ENCODE measurements at places on chromosomes 13 and 19.

DNA sequence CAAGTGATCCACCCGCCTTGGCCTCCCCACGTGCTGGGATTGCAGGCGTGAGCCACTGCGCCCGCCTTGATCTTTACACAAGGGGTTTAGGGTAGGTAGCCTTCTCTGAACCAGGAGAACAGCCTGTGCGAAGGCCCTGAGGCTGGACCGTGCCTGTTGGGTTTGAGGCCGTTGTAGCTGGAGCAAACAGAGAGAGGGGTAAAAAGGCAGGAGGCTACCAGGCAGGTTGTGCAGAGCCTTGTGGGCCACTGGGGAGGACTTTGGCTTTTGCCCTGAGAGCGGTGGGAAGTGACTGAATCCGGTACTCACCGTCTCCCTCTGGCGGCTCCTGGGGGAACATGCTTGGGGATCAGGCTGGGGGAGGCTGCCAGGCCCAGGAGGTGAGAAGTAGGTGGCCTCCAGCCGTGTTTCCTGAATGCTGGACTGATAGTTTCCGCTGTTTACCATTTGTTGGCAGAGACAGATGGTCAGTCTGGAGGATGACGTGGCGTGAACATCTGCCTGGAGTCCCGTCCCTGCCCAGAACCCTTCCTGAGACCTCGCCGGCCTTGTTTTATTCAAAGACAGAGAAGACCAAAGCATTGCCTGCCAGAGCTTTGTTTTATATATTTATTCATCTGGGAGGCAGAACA lies 24.6 kb downstream of the SPC24 start:
- DNase-seq, result peak; percentile 56

GRCh38 chr13:51015973-51016372 lies 95.1 kb downstream of the C13orf42 start:
- DNase-seq, result no peak

DNA sequence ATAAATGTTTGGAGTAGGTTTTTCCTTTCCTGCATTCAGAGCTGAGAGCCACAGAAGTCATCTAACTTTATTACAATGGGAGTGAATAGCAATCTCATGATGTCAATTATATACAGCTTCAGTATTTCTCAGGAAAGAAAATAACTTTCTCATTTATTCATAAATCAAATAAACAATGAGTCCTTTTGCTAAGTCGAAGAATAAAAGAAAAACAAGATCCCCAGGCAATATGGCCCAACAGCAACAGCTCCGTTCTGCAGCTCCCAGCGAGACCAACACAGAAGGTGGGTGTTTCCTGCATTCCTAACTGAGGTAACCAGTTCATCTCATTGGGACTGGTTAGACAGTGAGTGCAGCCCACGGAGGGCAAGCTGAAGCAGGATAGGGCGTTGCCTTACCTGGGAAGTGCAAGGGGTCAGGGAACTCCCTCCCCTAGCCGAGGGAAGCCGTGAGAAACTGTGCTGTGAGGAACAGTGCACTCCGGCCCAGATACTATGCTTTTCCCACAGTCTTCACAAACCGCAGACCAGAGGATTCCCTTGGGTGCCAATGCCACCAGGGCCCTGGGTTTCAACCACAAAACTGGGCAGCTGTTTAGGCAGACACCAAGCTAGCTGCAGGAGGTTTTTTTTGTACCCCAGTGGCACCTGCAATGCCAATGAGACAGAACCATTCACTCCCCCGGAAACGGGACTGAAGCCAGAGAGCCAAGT lies 128.2 kb downstream of the SLITRK1 start:
- DNase-seq, result no peak

DNA sequence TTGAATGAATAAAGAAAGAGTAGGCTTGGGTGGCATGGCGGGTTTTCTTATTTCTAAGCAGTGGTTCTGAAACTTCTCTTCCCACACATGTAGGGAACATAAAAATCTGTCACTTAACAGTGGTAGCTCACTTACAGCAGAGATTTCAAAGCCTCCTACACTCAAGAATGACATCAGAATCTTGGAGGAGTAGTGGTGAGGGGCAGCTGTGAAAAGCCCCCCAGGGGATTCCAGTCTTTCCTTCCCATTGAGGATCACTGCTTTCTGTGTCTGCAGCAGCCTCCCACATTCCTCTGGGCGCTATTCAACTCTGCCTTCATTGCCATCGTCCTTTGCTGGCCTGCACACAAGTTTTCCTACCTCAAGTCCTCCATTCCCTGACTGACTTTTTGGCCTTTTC lies 8.6 kb upstream of the NEK5 start:
- no peak for DNase-seq

GRCh38 chr13:31982124-31982523 lies 49.5 kb upstream of the FRY start:
- DNase-seq, result no peak

DNA sequence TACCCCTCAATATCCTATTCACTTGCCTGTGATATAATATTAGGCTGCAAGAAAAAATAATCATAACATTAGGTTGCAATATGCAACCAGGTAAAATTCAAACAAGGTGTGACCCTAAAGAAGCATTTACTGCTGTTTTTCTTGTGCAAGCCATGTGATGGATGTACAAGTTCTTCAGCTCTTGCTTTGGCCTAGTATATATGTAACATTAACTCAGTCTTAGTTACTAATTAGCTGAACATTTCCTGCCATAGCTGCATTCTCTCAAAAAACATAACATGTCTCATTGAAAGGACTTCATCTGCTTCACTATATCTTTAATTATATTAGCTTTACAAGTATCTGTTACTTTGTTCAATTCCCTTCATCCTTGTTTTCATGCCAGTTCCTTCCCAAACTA lies 406.8 kb upstream of the HTR2A start:
- DNase-seq, result no peak

- no peak for DNase-seq
Measured at GRCh38 chr13:36553491-36553890, 120.3 kb upstream of the SERTM1 start.

- no peak for DNase-seq
Measured at GRCh38 chr19:6587093-6587820, 3.7 kb downstream of the CD70 start.

DNA sequence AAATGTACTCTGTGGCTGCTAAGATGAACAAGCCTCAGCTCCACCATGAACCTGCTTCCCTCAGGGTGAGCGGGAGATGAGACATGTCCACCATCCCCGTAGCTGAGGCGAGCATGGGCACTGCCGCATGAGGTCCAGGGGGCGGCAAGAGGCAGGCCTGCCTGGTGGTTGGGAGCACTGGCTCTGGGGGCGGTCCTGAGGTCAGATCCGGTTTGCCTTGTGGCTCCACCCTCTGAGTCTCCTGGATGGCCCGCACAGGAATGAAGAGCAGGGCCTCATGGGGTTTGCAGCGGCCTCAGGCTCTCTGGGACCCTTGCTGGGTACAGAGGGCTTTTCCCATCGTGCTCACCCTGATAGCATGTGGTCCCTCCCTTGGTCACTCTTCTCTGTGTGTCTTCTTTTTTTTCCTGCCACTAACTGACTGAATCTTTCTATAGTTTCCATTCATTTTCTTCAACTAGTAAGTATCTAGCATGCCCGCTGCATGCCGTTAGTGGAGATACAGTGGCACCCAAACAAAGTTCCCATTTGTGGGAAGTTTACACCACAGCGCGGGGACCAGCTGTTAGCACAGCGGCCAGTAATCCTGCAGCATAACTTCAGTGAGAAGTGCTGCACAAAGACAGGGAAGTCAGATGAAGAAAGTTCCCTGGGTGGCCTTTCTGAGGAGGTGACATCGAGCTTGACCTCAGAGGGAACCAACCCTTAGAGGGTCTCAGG lies 37.3 kb downstream of the CAPN12 start:
- DNase-seq, result no peak

GRCh38 chr19:29383696-29384095 lies 142.1 kb upstream of the VSTM2B start:
- DNase-seq, result no peak

- no peak for DNase-seq
Measured at GRCh38 chr19:32881766-32882165, 12.2 kb upstream of the SLC7A9 start.

- DNase-seq, result no peak
Measured at GRCh38 chr13:19601749-19602725, 31.4 kb upstream of the MPHOSPH8 start.

- no peak for DNase-seq
Measured at GRCh38 chr13:50599927-50600326, 243.6 kb downstream of the DLEU7 start.

GRCh38 chr13:49914947-49915346 lies 21.2 kb downstream of the SPRYD7 start:
- no peak for DNase-seq

DNA sequence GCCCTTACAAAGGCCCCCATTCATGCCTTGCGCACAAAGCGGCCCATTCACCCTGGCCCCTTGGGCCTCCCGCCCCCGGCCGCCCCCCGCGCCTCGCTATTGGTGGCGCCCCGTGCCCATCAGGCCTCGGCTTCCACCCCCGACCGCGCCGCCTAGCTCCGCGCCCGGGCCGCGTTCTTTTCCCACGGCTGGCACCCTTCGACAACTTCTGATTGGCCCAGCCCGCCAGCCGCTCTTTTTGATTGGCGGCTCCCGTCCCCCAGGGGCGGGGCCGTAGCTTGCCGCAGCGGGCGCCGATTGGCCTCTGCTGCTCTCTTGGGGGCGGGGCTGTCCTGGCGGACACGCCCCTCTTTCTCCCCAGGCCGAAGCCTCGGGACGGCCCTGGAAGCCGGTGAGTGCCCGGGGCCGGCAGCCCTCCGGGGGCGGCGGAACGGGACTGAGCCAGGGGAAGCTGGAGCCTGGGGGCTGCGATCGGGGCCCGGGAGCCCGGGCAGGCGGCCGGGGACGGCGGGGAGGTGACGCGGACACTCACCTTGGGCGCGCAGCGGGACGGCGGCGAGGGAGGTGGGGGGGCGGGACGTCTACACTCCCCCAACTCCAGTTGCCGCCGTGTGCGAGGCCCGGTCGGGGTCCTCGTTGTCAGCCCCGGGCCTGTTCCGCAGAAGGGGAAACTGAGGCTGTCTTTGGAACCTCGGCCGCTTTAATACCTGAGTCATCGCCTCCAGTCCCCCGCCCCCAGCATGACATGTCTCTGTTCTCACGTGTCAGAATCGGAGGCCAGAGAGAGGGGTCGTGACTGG lies at the start of gene MYH14:
MYH14 (plus strand) TSS at position 342 of the 800 bp plus-strand sequence. CDS start 6,744 bp downstream, outside the sequence.
- peak; percentile 96 for DNase-seq

GRCh38 chr13:35994131-35994966 lies 136.8 kb downstream of the DCLK1 start:
- no peak for DNase-seq

- DNase-seq, result no peak
Measured at GRCh38 chr13:33934343-33934742, 116.4 kb downstream of the RFC3 start.

GRCh38 chr13:21567714-21568113 lies 36.3 kb downstream of the MICU2 start:
- DNase-seq, result no peak
